NCI-H510A (cell line): ENCODE measurements at places on chromosomes 11 and 22.

- no peak for DNase-seq
These were observed 635 bp upstream of the LDHA start for GRCh38 chr11:18393581-18394274.

DNA sequence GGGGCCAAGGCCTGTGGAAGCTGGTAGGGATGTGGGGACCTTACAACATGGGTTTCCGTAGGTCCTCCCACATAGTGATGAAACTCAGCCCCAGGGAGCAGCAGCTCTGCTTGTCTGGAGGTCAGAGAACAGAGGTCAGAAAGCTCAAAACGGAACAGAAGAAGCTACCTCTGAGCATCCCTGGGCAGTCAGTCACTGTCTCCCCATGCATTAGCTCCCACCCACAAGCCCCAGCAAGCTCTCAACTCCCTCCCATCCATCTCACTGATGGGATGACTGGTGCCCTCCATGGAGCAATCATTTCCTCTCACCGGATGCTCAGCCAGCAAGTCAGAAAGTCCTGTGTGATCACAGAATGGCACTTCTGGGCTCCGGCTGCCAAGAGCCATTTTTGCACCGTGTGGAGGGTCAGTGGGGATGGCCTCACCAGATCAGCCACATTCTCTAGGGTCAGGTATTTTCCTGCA, 1.9 kb downstream of the TPP1 start:
- DNase-seq = no peak

GRCh38 chr22:43999378-43999777, 24.7 kb upstream of the PARVB start:
- DNase-seq = no peak

- no peak for DNase-seq
These were observed 5.4 kb downstream of the TMEM123 start for GRCh38 chr11:102447193-102447592.

GRCh38 chr11:61532134-61533038, 23.8 kb downstream of the LRRC10B start:
- DNase-seq = peak; percentile 66

DNA sequence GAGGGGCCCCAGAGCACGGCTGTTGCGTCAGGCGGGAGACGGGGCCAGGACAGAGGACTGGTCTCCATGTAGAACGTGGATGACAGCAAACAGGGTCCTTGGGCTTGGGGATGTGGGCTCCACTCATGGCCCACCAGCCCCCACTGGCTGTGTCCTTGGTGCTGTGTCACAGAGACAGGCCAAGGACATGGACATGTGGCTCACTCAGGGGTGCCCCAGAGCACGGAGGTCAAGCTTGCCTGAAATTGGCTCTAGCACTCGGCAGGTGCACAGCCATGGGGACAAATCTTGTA, 14.4 kb downstream of the FADS2 start:
- DNase-seq = no peak
